Endothelial cell of umbilical vein (primary cell): ENCODE measurements at places on chromosomes 5 and 9. TPM values are rescaled to one million over a fixed set of nuclear protein-coding genes. Genes with fewer than 3 reads are reported as not detected.

DNA sequence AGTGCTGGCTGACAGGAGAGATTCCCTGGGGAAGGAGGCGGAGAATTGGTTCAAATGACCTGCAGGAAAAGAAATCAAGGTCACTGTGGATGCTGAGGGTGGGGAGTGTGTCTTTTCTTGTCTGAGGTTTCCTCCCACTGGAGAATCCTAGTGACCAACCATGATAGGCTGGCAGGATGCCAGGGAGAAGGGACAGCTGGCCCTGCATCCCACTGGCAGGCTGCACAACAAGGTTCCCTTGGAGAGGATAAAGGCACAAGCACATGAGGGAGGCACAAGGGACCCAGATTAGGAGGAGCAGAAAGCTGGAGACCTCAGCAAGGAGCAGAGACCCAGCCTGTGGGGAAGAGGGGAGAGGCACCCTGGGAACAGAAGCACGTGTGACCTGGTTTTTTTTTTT lies 11.4 kb upstream of the ZDHHC12 start:
- DNase-seq, result no peak
- H3K27me3 ChIP-seq, result no peaks in the 10 kb centered on the region
- no peaks in the 10 kb centered on the region for H3K36me3 ChIP-seq
- H3K27ac ChIP-seq, result no peak overlapping the region
- no peaks in the 10 kb centered on the region for H3K4me1 ChIP-seq

DNA sequence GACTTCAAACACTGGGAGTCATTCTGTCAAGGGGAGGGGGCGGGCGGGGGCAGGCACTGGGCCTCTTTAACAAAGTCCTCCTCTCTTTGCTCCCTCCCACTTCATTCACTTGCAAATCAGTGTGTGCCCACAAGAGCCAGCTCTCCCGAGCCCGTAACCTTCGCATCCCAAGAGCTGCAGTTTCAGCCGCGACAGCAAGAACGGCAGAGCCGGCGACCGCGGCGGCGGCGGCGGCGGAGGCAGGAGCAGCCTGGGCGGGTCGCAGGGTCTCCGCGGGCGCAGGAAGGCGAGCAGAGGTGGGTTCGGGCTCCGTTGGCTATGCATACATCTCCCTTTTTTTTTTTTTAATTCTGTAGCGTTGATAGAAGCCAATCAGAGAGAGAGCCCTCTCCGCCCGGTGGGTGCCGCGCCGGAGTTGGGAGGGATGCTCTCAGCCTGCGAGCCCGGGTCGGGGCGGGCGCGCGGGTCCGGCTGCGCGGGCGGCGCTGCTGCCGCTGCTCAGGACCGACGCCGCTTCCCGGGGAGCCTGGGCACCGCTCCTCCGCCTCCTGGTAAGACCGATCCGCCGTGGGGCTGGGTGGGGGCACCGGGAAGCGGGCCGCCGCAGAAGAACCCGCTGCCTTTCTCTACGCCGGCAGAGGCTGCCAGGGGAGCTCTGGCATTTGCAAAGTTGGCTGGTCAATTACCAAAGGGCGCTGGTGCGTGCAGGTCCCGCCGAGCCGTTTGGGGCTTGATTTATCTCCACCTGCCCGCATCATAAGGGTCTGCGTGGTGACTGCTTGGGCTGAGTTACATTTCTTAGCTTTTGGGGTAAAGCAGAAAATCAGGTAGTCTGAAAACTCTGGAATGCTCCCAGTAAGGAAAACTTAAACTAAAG lies at the start of gene CDH6:
TSS of gene CDH6 (plus strand) at position 96 of the 877 bp plus-strand sequence. CDS start 73,788 bp downstream, outside the sequence.
- no peaks in the 10 kb centered on the region for H3K36me3 ChIP-seq
- H3K4me3 ChIP-seq, result no peak within 1 kb of the TSS
- H3K27me3 ChIP-seq, result peaks cover 19% of the 10 kb centered on the region
- DNase-seq, result no peak
- H3K4me1 ChIP-seq, result no peaks in the 10 kb centered on the region
- H3K27ac ChIP-seq, result no peak within 1 kb of the TSS

- no peak overlapping the region for H3K4me3 ChIP-seq
- H3K27me3 ChIP-seq, result peaks cover 10% of the 10 kb centered on the region
- no peak for DNase-seq
- H3K4me1 ChIP-seq, result no peaks in the 10 kb centered on the region
- no peak overlapping the region for H3K27ac ChIP-seq
- H3K36me3 ChIP-seq, result no peaks in the 10 kb centered on the region
These were observed 6.2 kb upstream of the TMEM141 start for GRCh38 chr9:136784997-136785361.

- H3K4me3 ChIP-seq, result peak within 1 kb of the TSS; percentile 38
- DNase-seq, result no peak
- peaks cover 3% of the 10 kb centered on the region for H3K4me1 ChIP-seq
- no peak within 1 kb of the TSS for H3K27ac ChIP-seq
These were observed at the start of gene WWC1 for GRCh38 chr5:168291342-168291963. WWC1 (plus strand) TSS chr5:168291645; CDS start chr5:168292153, 508 bp downstream.

DNA sequence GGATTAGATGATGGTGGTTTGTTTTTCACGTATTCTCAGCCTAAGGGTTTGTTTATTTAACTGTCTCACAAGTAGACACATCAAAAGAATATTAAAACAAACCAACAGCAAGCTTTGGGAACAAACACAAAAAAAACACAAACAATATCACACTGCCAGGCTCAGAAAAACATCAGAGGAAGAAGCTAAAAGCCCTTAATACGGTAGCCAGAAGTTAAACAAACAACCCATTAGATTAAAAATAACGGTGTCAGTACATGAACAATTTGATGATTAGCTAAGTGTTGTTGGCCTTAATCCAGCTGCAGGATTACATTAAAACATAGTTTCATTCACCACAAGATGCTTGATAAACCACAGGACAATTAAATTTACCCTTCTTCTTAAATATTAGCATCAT lies 15.9 kb upstream of the DMRT2 start:
- H3K4me3 ChIP-seq, result no peak overlapping the region
- DNase-seq, result no peak
- H3K4me1 ChIP-seq, result no peaks in the 10 kb centered on the region
- no peaks in the 10 kb centered on the region for H3K27me3 ChIP-seq

GRCh38 chr5:132418881-132419280 lies 49.4 kb downstream of the SLC22A5 start:
- no peak overlapping the region for H3K4me3 ChIP-seq
- no peaks in the 10 kb centered on the region for H3K27me3 ChIP-seq
- H3K4me1 ChIP-seq, result peaks cover 49% of the 10 kb centered on the region
- no peaks in the 10 kb centered on the region for H3K36me3 ChIP-seq
- no peak for DNase-seq

GRCh38 chr9:123544007-123544827 lies 188.2 kb downstream of the CRB2 start:
- no peak overlapping the region for H3K4me3 ChIP-seq
- peak; percentile 56 for DNase-seq
- no peaks in the 10 kb centered on the region for H3K36me3 ChIP-seq

DNA sequence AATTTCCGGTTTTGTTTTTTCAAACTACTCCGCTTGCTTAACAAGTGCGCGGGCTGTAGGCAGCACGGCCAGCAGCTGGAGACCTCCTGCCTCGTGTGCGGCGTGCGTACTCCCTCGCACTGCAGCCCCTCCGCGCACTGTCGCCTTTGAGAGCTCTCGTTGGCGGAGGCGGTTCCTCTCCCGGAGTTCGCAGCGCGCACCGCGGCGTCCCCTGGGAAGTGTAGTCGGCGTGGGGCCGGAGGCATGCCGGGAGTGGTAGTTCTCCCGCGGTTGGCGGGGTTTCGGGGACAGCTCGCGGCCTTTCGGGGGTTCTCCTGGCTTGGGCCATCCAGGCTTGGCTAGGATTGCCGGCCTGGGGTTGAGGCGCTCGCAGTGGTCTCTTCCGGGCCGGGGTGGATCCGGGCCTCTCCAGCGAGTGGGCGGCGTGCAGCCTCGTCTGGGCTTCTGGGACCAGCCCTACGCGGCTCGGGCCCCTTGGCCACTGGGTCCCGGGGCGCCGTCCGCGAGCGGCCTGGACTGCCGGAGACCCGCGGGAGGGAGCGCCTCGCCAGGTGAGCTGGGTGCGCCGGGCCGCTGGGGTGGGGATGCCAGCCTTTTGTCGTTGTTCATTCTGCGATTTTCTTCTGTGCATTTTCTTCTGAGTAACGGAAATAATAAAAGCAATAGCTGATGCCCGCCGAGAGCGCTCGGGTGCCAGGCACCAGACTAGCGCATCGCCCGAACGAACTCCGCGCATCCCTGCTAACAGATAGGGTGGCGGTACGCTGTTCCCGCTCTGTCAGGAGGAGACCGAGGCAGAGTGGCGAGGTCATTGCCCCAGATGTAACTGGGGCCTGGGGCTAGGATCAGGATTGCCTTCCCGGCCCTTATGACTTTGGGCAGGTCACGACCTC lies at the start of gene ZNF354C:
TSS of gene ZNF354C (plus strand) at position 258 of the 893 bp plus-strand sequence. CDS start 1,696 bp downstream, outside the sequence.
- peak within 1 kb of the TSS; percentile 6 for H3K27ac ChIP-seq
- DNase-seq, result peak; percentile 93
- no peaks in the 10 kb centered on the region for H3K36me3 ChIP-seq
- peak within 1 kb of the TSS; percentile 1 for H3K4me3 ChIP-seq
- no peaks in the 10 kb centered on the region for H3K27me3 ChIP-seq

- no peak overlapping the region for H3K4me3 ChIP-seq
- H3K27me3 ChIP-seq, result no peaks in the 10 kb centered on the region
- no peak overlapping the region for H3K27ac ChIP-seq
- H3K4me1 ChIP-seq, result no peaks in the 10 kb centered on the region
- no peak for DNase-seq
These were observed 1092.0 kb downstream of the MAT2B start for GRCh38 chr5:164597293-164597900.

Gene REEP2
- polyA plus RNA-seq, result 4.8 and 5.3 TPM in 2 replicates

Gene SCGB3A1
- polyA plus RNA-seq, result 0.22 TPM in 1 of 2 replicates, not detected in the other

Gene PCSK1
- 0.75 and 0.95 TPM in 2 replicates for polyA plus RNA-seq

Gene GABRB2
- polyA plus RNA-seq, result not detected in 2 replicates
